CD4-positive, alpha-beta T cell treated with Interleukin-12 subunit alpha and Interleukin-12 subunit beta, for 1 hour (primary cell): ENCODE measurements at places on chromosomes 6 and 20.

DNA sequence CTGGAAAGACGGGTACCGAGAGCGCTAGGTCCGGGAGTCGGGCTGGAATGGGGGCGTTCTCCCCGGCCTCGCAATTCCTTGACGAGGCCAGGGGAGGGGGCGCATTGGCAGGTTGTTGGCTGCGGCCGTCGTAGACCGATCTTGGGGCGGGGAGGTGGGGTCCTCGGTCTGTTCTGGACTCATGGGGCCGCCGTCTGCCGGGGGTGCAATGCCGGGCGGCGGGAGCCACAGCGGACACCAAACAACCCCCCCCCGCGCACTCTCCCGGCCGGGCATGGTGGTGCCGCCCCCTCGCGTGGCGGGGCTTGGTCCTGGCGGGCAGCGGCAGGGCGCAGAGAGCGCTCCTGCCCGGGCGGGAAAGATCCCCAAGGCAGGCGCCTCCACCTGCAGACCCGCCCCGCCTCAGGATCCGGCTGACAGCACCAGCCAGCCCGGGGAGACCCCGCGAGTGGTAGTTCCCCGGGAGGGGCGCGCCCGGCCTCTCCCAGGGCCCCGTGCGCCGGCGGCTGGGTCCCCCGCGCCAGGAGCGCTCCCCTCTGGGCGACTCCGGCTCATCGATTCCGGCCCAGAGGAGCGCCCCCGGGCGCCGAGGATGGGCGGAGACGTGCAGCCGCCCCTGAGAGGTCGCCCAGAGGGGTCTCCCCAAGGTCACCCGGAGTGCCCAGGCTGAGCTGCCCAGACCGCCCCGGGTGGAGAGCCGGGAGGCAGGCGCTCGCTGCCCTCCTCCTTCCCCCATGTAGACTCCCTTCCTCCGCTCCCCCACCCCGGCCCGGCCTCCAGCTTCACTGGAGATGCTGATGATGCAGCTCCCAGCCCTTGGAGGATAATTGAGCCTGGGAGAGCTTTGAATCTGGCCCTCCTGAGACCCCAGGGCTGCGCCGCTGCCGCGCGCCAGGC is 709 bp downstream of the PPP1R16B start:
- DNase-seq = peak; percentile 50

DNA sequence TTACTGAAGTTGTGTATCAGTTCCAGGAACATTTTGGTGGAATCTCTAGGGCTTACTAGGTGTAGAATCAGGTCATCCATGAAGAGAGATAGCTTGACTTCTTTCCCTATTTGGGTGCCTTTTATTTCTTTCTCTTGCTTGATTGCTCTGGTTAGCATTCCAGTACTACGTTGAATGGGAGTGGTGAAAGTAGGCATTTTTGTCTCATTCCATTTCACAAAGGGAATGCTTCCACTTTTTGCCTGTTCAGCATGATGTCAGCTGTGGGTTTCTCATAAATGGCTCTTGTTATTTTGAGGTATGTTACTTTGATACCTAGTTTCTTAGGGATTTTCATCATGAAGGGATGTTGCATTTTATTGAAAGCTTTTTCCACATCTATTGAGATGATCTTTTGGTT is 195.3 kb downstream of the MOXD1 start:
- no peak for DNase-seq

GRCh38 chr20:34112600-34113101 is 608 bp upstream of the EIF2S2 start:
- no peak for DNase-seq

GRCh38 chr6:130489514-130489913 is 123.7 kb downstream of the TMEM200A start:
- DNase-seq = no peak

DNA sequence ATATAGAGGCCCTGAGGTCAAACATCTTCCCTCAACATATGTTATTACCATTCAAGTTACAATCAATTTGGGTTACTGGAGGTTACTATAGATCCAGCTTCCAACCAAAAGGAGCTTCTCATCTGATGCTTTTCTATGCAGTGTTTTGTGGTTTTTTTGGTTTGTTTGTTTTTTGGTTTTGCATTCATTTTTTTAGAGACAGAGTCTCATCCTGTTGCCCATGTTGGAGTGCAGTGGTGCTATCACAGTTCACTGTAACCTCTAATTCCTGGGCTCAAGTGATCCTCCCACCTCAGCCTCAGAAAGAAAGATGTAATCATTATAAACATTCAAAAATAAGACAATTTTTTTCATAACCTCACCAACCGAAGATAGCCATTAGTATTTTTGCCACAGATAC is 124.4 kb upstream of the JARID2 start:
- DNase-seq = no peak

GRCh38 chr6:2523061-2523460 is 227.7 kb downstream of the MYLK4 start:
- DNase-seq = no peak

- DNase-seq = no peak
These were observed 8.7 kb upstream of the CST1 start for GRCh38 chr20:23759306-23759940.

DNA sequence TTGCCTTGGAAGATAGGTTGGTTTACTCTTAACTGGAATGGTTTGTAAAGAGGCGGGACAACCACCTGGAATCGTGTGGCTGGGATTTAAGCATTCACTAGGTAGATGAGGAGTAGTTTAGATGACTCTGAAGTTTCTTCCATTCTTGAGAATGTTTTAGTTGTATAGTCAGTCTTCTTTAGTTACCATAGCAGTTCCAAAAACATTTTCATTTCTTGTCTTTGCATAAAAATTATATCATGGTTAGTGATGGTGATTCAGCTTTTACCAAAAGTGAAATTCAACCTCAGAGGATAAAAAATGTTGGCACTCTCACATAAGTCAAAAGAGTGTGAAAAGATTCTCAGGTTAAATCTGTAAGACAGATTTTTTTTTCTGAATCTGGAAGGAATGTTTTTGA is 70.3 kb downstream of the SMAP1 start:
- no peak for DNase-seq

DNA sequence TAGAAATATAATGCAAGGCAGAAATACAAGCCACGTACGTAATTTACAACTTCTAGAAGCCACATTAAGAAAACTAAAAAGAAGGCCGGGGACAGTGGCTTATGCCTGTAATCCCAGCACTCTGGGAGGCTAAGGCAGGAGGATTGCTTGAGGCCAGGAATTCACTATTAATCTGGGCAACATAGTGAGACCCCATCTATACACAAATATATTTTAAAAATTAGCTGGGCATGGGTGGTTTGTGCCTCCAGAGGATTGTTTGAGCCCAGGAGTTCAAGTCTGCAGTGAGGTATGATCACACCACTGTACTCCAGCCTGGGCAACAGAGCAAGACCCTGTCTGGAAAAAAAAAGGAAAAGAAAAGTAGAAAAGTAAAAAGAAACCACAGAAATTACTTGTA is 12.3 kb downstream of the MPC1 start:
- DNase-seq = no peak

DNA sequence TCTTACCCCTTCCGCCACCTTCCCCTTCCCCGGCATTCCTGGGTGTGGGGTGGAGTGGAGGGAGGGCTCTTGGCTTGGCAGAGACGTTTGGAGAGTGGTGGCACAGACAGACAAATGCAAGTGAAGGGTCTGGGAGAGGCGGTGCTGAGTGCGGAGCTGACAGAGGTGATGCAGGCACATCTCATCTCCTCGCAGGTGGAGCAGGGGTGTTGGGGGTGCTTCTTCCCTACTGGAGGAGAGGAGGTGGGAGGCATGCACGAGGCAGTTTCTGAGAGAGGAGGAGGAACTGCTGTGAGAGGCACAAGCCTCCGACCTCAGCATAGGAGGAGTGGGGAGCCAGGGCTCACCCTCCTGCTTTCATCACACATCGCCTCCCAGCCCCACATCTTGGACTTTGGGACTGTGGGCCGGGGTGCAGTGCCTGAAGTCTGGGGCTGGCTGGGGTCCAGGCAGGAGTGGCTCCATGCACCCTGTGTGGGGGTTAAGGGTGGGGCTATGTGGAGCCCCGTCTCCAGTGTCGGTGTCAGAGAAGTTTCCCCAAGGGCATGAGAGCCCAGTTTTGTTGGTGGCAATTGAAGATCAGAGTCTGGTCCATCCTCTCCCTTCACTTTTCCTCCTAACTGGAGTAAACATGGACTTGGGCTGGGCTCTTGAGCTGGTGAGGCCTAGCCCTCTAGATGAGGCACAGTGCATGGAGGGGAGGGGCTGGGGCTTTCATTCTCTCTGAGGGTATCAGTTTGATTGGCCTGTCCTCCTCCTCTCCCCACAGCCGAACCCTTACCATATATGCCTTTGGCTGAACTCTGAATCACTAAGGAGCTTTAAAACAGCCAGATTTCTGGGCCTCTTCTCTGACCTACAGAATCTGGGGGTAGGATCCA is 20.2 kb upstream of the SLC22A7 start:
- no peak for DNase-seq

GRCh38 chr6:146456886-146457285 is 86.7 kb upstream of the RAB32 start:
- DNase-seq = no peak

GRCh38 chr6:13573669-13574110 is 711 bp upstream of the SIRT5 start:
- DNase-seq = no peak

- DNase-seq = no peak
These were observed 268.3 kb upstream of the TAB2 start for GRCh38 chr6:149049230-149049629.

- no peak for DNase-seq
These were observed 339.0 kb downstream of the TPBG start for GRCh38 chr6:82702574-82702973.

DNA sequence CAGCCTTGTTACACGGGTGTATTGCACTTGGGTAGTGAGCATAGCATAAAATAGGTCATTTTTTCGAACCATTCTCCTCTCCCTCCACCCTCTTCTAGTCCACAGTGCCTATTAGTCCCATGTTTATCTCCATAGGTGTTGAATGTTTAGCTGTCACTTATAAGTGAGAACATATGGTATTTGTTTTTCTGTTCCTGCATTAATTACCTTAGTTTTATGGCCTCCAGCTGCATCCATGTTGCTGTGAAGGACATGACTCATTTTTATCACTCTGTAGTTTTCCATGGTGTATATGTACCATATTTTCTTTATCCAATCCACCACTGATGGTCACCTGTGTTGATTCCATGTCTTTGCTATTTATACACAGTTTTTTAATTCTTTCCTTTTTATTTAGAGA is 889.5 kb downstream of the EYS start:
- DNase-seq = no peak

DNA sequence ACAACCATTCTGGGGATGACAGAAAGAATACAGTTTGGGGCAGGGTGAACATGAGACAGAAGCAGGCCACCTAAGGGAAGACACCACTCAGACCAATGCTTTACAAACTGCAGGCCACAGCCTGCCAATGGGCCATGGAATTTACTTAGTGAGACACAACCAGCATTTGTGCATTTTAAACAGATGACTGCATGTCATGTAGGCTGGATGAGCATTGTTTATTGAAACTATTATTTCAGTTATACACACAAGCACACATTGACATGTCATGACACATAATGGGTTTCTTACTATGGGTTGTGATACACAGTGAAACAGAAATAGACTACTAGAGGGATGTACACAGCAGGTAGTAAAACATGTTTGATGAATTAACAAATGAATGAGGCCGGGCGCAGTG is 8.0 kb downstream of the PGM3 start:
- DNase-seq = no peak

DNA sequence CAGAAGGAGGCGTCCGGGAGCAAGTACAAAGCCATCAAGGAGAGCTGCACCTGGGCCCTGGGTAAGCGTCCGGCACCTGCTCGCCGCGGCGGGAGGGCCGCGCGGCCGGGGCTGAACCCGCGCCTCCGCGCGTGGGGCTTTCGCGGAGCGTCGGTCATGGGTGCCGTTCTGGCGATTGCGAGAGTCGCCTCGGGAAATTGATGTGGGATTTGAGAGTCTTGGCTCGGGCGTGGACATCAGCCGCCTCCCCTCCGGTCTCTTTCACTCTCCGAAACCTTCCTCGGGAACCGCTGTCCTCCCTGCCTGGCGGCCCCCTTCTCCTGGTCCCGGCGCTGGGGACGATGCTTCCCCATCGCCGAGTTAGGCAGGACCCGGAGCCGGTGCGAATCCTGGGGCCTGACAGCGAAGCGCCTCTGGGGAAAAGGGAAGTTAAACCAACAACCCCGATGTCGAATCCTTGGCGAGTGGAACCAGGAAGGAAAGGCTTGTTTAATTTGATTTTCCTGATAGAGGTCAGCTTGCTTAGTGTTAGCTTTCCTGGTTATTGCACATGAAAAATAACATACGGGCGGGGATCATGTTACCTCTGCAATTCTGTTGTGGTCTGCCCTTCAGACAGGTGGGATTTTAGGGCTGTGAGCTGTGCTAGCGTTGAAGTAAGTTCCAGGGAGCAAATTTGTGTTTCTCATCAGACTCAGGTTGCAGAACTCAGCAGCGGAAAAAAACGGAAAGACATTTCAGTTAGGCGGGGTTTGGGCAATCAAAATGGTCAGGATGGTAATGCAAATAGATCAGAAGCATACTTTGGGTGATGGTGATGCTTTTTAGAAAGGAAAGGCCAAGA is 594 bp downstream of the ARFGEF3 start:
- no peak for DNase-seq

DNA sequence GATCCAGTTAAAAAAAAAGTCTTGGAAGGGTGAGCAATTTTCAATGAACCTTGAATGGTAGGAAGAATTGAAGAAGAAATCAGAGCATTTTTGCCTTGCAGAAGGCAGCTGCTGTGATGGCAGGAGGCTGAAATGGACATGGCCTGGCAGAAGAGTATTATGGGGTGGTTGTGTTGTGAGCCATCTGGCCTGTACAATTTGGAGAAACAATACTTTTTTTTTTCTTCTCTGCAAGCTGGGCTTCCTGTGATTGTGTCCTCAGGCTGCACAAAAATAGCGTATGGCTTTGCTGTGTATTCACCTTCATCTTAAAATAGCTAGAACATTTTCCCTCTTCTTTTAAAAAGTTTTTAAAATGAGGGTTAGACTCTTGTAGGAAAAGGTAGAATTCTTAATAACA is 21.4 kb downstream of the SYCP2L start:
- no peak for DNase-seq

DNA sequence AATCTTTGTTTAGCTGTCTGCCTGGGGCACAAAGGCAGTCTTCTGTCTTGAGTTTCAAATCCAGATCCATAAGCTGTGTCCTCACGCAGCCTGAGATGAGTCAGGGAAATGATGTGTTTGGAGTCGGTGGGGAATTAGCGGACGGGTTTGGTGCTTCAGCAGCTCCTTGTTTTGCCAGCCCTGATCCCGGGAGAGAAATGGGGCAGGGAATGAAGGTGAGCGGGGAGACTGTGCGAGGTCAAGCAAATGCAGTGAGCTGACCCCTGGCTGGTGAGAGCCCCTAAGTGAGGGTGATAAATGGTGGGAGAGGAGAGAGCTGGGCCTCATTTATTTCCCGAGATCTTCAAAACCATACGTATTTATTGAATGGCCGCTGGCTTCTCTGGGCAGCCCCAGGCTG is 21.6 kb downstream of the DUSP22 start:
- DNase-seq = no peak
